Memory B cell (primary cell): ENCODE measurements at places on chromosomes 7 and 10.

GRCh38 chr7:152076940-152077933, 51.8 kb downstream of the GALNT11 start:
- H3K36me3 ChIP-seq = peaks cover 5% of the 10 kb centered on the region
- H3K4me3 ChIP-seq = peak overlapping the region; percentile 2
- no peaks in the 10 kb centered on the region for H3K27me3 ChIP-seq
- no peak for DNase-seq
- H3K27ac ChIP-seq = no peak overlapping the region
- H3K4me1 ChIP-seq = peaks cover 38% of the 10 kb centered on the region

- no peak overlapping the region for H3K4me3 ChIP-seq
- DNase-seq = no peak
- H3K27me3 ChIP-seq = no peaks in the 10 kb centered on the region
- no peaks in the 10 kb centered on the region for H3K4me1 ChIP-seq
- no peak overlapping the region for H3K27ac ChIP-seq
Observed at GRCh38 chr10:33506838-33507661, 172.6 kb upstream of the NRP1 start.

GRCh38 chr10:84891631-84892030, 563.2 kb downstream of the CCSER2 start:
- no peak overlapping the region for H3K4me3 ChIP-seq
- no peaks in the 10 kb centered on the region for H3K27me3 ChIP-seq
- H3K4me1 ChIP-seq = no peaks in the 10 kb centered on the region
- DNase-seq = no peak
- H3K36me3 ChIP-seq = no peaks in the 10 kb centered on the region
- H3K27ac ChIP-seq = no peak overlapping the region

DNA sequence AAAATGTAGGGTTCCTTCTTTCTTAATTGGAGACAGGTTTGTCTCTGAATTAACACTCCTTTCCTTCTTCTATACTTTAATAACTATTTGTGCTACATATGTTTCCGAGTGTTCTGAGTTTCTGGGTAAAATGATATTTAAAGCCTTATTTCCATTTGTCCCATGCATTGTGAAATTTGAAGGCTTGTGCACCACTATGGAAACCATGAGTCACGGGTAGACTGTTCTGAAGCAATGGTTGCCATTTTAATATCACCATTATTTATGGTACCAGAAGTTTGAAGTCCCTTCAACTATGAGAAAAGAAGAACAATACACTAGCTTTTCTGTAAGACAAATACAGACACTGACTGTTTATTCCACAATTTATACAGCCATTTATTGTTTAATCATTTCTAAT, 44.7 kb upstream of the ZEB1 start:
- no peak for DNase-seq
- no peak overlapping the region for H3K4me3 ChIP-seq
- no peak overlapping the region for H3K27ac ChIP-seq
- peaks cover 8% of the 10 kb centered on the region for H3K36me3 ChIP-seq

DNA sequence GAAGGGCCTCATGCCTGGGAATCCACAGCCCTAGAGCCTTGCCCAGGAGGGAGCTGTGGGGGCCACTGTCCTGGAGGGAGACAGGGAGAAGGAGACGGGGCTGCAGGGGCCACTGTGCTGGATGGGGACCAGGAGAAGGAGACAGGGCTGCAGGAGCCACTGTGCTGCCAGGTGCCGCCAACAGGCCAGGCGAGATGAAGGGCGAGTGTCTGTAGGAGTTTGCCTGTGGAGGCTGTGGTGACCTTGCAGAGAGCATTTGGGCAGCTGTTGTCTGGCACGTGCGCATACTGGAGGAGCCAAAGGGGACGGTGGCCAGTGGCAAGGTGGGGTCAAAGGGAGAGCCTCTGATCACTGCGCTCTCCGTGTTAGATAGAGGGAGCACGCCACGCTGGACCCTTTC, 79.2 kb downstream of the NKX6-2 start:
- no peak for DNase-seq
- no peak overlapping the region for H3K27ac ChIP-seq
- H3K36me3 ChIP-seq = peaks cover 58% of the 10 kb centered on the region
- H3K4me1 ChIP-seq = peaks cover 5% of the 10 kb centered on the region
- H3K27me3 ChIP-seq = no peaks in the 10 kb centered on the region

GRCh38 chr10:49135575-49136313, 1.9 kb upstream of the FAM170B start:
- no peaks in the 10 kb centered on the region for H3K27me3 ChIP-seq
- H3K27ac ChIP-seq = peak overlapping the region; percentile 45
- peak; percentile 25 for DNase-seq
- peaks cover 21% of the 10 kb centered on the region for H3K4me1 ChIP-seq
- peak overlapping the region; percentile 65 for H3K4me3 ChIP-seq
- H3K36me3 ChIP-seq = peaks cover 2% of the 10 kb centered on the region

- DNase-seq = peak; percentile 79
- H3K4me1 ChIP-seq = peaks cover 26% of the 10 kb centered on the region
- peak overlapping the region; percentile 97 for H3K4me3 ChIP-seq
- H3K36me3 ChIP-seq = no peaks in the 10 kb centered on the region
Observed at GRCh38 chr10:31318382-31318853, 598 bp upstream of the ZEB1 start.

- H3K36me3 ChIP-seq = no peaks in the 10 kb centered on the region
- no peaks in the 10 kb centered on the region for H3K4me1 ChIP-seq
- no peak for DNase-seq
- H3K4me3 ChIP-seq = no peak overlapping the region
- H3K27me3 ChIP-seq = no peaks in the 10 kb centered on the region
- no peak overlapping the region for H3K27ac ChIP-seq
Observed at GRCh38 chr10:121108051-121108450, 256.9 kb downstream of the WDR11 start.

DNA sequence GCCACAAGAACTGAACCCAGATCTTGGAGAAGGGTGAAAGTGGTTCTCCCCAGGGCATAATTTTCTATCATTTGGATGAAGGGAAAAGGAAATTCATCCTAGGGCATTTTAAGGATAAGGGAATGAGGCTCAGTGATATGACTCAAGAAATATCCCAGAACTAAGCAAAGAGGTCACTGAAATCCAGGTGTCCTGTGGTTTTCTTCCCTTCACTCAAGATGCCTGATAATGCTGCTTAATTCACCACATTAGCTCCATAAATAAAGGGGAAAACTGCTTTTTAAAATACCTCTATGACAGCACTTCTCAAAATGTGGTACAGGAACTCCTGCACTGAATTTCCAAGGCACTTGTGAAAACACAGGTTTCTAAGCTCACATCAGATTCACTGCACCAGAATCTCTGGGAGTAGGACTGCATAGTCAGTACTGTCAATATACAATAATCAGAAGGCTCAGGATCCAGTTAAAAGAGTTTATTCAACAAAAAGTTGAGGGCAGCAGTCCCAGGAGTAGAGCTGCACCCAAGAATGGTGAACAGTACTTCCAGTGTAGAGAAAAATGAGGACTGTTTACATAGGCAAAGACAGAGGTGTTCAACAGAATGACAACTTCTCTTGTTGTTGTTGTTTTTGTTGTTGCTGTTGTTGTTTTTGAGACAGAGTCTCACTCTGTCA, 2.9 kb downstream of the IFIT3 start:
- H3K27ac ChIP-seq = peak overlapping the region; percentile 97
- no peaks in the 10 kb centered on the region for H3K36me3 ChIP-seq
- no peaks in the 10 kb centered on the region for H3K27me3 ChIP-seq
- no peak for DNase-seq
- peaks cover 51% of the 10 kb centered on the region for H3K4me1 ChIP-seq
- peak overlapping the region; percentile 24 for H3K4me3 ChIP-seq

DNA sequence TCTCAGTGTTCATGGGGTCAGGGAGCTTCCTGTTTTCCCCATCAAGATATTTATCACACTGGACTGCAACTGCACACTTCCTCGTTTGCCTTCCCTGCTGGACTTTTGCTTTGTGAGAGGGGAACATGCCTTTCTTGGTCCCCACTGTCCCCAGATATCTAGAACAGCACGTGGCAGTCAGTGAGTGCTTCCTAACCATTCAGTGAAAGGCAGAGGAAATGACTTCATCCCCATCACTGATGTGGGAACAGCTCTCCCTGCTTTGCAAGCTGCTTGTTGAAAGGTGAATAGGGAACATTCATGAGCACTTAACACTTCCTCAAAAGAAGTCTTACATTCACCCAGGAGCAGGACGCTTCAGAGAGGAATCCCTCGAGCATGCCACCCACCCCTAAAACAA, 135.4 kb downstream of the MYOF start:
- no peaks in the 10 kb centered on the region for H3K4me1 ChIP-seq
- no peaks in the 10 kb centered on the region for H3K36me3 ChIP-seq
- H3K27ac ChIP-seq = no peak overlapping the region
- H3K4me3 ChIP-seq = no peak overlapping the region
- no peak for DNase-seq
- peaks cover 4% of the 10 kb centered on the region for H3K27me3 ChIP-seq

DNA sequence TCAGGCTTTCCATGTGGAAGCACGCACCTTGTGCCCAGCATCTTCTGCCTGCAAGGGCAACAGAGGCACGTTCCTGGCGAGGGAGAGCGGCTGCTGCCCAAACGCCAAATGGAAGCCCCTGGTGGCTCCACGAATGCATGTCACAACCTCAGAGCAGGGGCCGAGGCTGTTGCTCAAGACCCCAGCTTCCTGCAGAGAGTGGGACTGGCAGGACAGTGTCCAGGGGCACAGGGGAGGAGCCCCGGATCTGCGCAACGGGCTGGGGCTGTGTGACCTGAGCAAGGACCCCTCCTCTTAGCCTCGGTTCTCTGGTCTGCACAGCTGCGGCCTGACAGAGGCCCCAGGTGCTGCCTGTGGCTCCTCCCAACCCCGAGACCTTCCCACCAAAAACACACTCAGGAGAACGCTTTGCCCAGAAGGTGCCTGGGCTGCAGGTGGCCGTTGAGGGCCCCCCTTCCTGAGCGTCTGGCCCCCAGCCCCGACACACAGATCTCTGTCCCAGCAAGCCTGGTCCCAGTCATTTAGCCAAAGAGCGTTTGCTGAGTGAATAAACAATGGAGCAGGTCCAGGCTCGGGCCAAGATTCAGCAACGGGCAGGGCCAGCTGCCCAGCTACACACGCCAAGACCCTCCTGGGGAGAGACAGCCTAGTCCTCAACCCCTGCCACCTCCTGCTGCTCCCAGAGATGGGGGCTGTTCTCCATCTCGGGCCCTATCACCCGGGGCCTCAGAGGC, 1.2 kb downstream of the MICALL2 start:
- DNase-seq = no peak
- no peak overlapping the region for H3K27ac ChIP-seq
- H3K36me3 ChIP-seq = no peaks in the 10 kb centered on the region
- peaks cover 11% of the 10 kb centered on the region for H3K4me1 ChIP-seq
- peaks cover 7% of the 10 kb centered on the region for H3K27me3 ChIP-seq

GRCh38 chr7:36228039-36228438, 75.0 kb downstream of the EEPD1 start:
- no peaks in the 10 kb centered on the region for H3K4me1 ChIP-seq
- no peaks in the 10 kb centered on the region for H3K36me3 ChIP-seq
- H3K27me3 ChIP-seq = peaks cover 1% of the 10 kb centered on the region
- no peak overlapping the region for H3K4me3 ChIP-seq

DNA sequence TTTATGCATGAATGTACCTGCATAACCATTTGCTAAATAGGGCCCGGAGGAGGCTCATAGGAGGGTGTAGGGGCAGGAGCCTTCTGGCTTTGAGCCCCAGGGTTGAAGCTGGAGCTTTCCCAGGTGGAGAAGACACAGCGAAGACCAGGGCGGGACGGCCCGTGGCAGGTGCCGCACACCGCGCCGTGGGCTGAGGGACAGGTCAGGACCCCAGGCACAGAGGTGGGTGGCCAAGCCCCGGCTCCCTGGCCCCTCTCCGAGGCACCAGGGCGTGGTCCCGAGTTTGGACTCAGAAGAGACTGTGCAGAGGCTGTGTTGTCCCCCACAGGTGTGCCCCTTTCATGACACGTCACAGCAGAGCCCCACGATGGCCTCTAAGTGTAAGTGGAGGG, 56.5 kb downstream of the PWWP2B start:
- no peaks in the 10 kb centered on the region for H3K27me3 ChIP-seq
- H3K27ac ChIP-seq = peak overlapping the region; percentile 88
- no peak for DNase-seq
- H3K4me3 ChIP-seq = peak overlapping the region; percentile 21

- no peak for DNase-seq
- H3K4me3 ChIP-seq = no peak overlapping the region
- H3K36me3 ChIP-seq = peaks cover 15% of the 10 kb centered on the region
- H3K27me3 ChIP-seq = no peaks in the 10 kb centered on the region
Observed at GRCh38 chr10:17109475-17110207, 20.0 kb downstream of the CUBN start.

- DNase-seq = no peak
- no peak overlapping the region for H3K4me3 ChIP-seq
- no peaks in the 10 kb centered on the region for H3K36me3 ChIP-seq
- H3K27ac ChIP-seq = no peak overlapping the region
Observed at GRCh38 chr10:60958892-60959601, 15.1 kb upstream of the RHOBTB1 start.

- H3K4me1 ChIP-seq = no peaks in the 10 kb centered on the region
- no peak overlapping the region for H3K4me3 ChIP-seq
- H3K27ac ChIP-seq = no peak overlapping the region
- peaks cover 2% of the 10 kb centered on the region for H3K36me3 ChIP-seq
Observed at GRCh38 chr10:28503114-28503513, 29.8 kb upstream of the WAC start.

GRCh38 chr10:36109399-36110023, 467.4 kb upstream of the FZD8 start:
- H3K27me3 ChIP-seq = no peaks in the 10 kb centered on the region
- H3K27ac ChIP-seq = no peak overlapping the region
- no peaks in the 10 kb centered on the region for H3K36me3 ChIP-seq
- DNase-seq = no peak

- H3K27me3 ChIP-seq = peaks cover 25% of the 10 kb centered on the region
- no peak for DNase-seq
- H3K4me1 ChIP-seq = peaks cover 17% of the 10 kb centered on the region
- no peaks in the 10 kb centered on the region for H3K36me3 ChIP-seq
Observed at GRCh38 chr10:78996792-78997129, 72.0 kb upstream of the ZMIZ1 start.

GRCh38 chr7:85262891-85263290, 76.0 kb upstream of the SEMA3D start:
- H3K4me3 ChIP-seq = no peak overlapping the region
- DNase-seq = no peak
- no peaks in the 10 kb centered on the region for H3K36me3 ChIP-seq
- H3K27ac ChIP-seq = no peak overlapping the region
- H3K4me1 ChIP-seq = no peaks in the 10 kb centered on the region

- no peak overlapping the region for H3K27ac ChIP-seq
- H3K36me3 ChIP-seq = peaks cover 1% of the 10 kb centered on the region
- DNase-seq = no peak
- peaks cover 50% of the 10 kb centered on the region for H3K27me3 ChIP-seq
Observed at GRCh38 chr10:8041284-8041991, 13.1 kb upstream of the GATA3 start.

GRCh38 chr10:54478601-54479000, 322.4 kb downstream of the PCDH15 start:
- H3K4me3 ChIP-seq = no peak overlapping the region
- H3K27me3 ChIP-seq = no peaks in the 10 kb centered on the region
- H3K27ac ChIP-seq = no peak overlapping the region
- no peaks in the 10 kb centered on the region for H3K4me1 ChIP-seq
- DNase-seq = no peak
- no peaks in the 10 kb centered on the region for H3K36me3 ChIP-seq
